CD4-positive, alpha-beta T cell treated with Interleukin-4 for 1 hour (primary cell): ENCODE measurements at places on chromosomes 5 and 9.

DNA sequence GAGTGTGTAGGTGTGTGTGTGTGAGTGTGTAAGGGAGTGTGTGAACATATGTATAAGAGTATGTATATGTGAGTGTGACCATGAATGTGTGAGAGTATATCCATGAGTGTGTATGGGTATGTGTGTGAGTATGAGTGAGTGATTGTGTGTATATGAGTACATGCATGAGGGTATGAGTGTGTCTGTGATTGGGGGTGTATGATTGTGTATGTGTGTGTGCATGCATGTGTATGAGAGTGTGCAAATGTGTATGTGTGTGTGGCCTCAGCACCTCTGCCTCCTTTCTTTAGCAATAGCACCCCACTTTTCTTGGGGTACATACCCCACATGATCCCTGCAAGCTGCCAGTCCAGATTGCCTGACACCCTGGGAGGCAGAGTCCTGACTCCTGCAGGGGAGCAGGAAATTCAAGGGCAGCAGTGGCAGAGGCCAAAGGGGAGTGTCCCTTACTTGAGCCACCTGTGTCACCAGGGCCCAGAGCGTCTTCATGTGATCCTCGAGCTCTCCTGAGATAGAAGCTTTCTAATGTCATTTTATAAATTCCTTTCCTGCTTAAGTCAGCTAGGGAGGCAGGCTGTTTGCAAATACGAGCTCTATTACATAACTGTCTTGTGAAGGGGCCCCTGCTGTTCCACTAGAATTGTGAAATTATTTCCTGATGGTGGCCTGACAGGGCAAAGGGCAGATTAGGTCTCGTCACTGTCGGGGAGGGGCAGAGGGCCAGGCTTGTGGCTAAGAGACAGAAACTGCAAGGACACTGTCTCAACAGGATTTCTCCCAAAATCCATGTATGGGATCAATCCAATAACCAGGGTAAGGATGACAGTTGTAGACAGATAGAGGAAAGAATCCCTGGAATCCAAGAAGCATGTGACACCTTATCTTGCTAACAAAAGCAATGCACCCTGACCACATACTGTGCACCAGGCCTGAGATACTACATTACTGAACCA is 389.1 kb downstream of the GADD45G start:
- peak; percentile 56 for DNase-seq

DNA sequence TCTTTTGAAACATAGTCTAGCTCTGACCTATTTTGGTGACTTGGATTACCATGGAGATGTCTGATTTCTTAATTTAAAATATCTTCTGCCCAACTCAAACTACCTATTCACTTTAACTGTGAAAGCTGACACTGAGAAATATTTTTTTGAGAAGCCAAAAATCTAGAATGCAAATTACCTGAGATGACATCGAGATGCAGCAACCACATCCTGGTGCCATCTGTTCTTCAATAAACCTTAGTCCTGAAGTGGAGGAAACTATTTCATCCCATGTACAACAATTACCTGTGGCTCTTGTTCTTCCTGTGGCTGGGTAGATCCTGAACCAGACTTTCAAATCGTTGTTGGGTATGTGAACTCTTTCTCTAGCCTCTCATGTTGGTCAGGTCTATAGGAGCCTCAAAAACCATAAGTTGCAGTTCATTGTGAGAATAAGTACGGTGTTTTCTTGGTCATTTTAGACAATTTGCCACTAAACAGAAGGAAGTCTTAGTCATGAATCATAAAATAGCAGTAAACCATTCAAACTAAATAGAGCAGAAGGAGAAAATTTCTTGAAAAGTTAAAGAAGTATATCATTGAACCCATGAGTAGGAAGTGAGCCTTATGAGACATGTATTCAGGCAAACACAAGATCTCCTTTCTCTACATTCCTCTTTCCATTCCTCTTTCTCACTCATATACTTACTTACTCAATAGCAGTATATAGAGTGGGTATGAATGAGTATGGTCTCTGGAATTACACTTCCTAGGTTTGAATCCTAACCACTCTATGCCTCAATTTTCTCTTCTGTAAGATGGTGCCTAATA is 176.0 kb downstream of the HMHB1 start:
- no peak for DNase-seq

DNA sequence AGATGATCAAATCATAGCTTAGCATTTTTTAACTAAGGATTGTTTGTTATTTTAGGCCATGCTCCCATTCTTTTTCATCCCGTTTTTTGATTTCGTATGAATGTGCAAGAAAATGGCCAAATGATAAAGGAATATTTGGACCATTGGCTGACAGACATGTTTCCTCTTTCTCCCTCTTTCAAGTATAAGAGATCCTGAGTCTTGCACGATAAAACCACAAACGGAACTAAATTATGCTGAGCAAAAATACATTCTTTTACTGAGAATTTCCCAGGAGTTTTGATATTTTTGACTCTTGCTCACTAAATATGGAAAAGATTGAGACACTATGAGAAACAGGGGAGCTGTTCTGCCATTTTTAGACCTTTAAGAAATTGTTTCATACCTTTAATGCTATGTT is 90.4 kb upstream of the KLF9 start:
- DNase-seq: no peak

- no peak for DNase-seq
Measured at GRCh38 chr5:37720550-37720952, 119.3 kb downstream of the GDNF start.

DNA sequence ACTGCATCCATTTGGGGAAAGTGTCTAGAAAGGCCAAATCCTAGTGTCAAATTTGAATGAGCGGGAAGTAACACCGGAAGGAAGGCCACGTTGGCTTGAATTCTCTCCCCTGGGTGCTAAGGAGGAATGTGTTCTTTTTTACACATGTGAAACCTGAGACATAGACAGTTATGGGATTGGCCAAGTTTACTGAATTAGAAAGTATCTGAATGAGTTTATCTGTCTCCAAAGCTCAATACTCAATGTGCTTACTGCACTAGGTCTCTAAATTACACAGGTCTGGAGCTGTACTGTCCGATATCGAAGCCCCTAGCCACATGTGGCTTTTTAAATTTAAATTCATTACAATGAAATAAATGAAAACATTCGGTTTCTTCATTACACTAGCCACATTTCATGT is 6.0 kb downstream of the DMRT1 start:
- DNase-seq: no peak

GRCh38 chr5:124741711-124742496 is 4.5 kb downstream of the ZNF608 start:
- no peak for DNase-seq

DNA sequence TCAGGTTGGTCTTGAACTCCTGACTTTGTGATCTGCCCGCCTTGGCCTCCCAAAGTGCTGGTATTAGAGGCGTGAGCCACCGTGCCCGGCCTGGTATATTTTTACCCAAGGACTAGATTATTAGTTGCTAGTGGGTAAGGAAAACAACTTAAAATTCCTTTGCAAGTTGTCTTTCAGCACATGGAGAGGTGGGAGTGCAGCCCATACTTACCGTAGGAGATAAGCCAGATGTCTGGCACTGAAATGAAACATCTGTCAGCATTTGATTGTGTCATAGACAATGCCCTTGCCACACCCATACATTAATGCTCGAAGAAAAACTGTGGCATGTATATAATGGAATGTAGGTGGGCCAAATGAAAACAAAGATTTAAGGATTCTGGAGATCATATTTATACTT is 36.6 kb upstream of the ANKH start:
- no peak for DNase-seq

DNA sequence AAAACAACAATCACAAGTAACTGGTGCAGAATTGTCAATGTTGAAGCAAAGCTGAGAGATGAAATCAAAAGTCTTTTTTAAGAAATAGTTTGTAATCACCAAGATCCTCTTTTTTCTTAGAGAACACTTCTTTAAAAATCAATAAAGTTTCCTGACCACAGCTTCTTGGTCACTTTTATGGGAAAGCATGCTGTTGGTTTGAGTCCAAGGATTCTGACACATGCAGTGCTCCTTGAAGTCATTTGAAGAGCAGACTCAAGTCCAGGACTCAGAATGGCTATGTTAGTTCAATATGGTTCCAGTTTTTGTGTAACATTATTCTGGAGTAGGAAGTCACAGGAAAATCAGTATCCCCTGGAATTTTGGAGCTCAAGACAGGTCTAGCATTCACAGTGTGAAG is 480.6 kb downstream of the NR2F1-AS1 start:
- DNase-seq: no peak

DNA sequence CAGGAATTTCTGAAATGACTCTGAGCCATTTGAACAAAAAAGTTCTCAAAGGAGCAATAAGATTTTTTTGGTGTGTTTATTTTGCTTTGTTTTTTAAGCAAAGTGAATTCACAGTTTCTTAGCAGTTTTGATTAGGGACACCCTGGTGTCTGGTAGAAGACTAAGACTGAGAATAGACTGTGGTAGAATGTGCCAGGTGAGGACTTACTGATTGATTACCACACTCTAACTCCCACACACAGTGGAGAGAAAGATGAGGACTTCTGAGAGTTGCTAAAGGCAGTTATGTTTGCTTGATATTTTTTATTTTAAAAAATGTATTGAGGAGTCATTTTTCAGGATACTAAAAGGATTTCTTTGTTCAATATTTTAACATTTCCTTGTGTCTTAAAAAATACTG is 175.1 kb downstream of the CD180 start:
- DNase-seq: no peak

GRCh38 chr9:100167176-100167575 is 68.1 kb downstream of the INVS start:
- DNase-seq: no peak

DNA sequence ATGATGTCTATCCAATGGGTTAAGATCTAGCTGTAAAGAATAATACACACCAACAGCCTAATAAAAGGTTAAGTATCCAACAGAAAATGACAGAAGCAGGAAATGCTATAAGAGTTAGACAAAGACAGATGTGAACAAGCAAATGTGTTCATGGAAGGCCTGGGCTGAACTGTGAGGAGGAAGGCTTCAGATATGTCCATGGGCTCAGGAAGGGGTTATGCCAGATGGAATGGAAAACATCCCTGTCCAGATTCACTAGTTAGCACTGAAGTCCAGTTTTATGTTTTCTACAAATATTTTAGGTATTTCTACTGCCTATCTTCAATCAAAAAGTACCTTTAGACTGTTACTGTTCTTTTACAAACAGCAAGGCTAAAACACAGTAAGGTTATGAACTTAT is 27.1 kb downstream of the ERAP1 start:
- DNase-seq: no peak

DNA sequence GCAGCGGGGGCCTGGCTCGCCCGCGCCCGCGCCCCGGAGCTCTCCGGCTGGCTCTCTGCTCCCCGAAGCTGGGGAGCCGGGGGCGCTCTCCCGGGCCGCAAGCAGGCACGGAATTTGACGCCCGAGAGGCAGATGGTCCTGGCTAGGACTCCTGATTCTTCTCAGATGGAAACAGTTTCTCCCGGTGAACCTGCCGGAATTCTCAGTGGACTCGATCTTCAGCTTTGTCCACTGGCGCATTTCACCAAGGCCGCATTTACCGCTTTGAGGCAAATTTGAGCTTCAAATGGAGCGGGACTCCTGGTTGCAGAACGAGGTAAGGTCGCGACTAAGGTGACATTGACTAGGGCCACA is 305.7 kb upstream of the KCNN2 start:
- DNase-seq: no peak

DNA sequence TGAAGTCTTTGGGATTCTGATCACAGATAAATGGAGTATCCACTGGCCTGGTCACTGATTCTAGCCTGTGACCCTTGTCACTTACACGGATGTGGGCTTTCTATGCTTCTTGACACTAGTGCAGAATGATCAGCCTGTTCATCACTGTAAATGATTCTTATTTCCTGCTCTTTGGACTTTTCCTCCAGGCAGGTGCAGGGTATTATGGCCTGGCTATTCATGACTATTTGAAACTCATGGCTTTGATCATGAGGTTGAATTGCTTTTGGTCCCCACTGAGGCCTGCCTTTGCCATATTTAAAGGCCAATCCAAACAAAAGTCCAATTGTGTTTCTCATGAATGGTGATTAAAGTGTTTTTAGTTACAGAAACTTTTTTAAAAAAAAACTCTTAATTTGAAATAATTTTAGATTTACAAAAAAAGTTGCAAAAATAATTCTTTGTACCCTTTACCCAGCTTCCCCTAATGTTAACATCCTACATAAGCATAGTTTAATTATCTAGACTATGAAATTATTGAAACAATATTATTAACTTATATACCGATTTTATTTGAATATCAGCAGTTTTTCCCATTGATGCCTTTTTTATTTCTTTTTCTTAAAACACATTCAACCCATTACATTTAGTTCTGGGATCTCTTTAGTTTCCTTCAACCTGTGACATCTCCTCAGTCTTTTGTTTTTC is 68.1 kb downstream of the GALNT10 start:
- DNase-seq: no peak

- no peak for DNase-seq
Measured at GRCh38 chr9:636931-637591, 204.4 kb upstream of the DMRT1 start.

DNA sequence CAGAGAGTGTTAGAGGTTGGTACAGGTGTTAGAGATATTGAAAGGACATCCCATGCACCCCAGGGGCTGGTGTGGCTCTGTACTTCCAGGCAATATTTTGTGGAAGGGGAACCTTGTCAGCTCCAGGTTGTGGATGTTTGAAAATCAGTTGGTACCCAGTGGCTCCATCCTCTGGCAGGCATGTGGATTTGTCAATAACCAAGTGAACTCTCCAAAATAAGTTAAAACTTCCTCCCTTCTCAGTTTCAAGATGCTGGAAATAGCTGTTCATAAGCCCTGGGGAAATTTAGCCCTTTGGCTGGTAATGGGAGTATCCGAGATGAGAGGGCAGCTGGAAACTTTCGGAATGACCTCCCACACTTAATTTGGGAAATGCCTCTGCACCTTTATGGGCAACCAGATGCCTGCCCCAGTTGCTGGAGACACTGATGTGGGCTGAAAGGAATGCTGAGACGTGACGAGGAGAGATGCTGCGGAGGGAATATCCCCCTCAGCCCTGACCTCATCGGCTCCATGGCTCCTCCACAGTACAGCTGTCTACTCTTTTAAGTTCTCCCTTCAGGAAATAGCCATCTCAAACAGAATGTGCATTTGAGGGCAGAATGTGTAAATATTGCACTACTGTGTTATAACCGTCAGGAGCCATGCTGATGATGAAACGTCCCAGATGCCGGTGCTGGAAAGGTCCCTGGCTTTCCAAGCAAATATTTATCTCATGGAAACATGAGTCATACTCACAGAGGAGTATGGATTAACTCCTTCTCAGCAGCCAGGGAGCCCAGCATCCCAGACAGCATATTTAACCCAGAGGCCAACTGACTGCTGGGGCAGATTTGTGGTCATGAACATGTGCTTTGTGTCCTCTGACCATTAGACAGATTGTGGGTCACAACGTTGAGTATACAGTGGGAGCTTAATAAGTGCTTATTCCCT is 29.5 kb downstream of the TGFBI start:
- no peak for DNase-seq
